ENCODE measurements at places on chromosomes 1 and 21.

GRCh38 chr1:108669679-108670078 is 8.8 kb upstream of the HENMT1 start:
- no peak for DNase-seq

GRCh38 chr1:169112241-169112640 is 5.8 kb downstream of the ATP1B1 start:
- DNase-seq: no peak

- no peak for DNase-seq
Observed at GRCh38 chr1:26820784-26821269, 5.7 kb upstream of the ZDHHC18 start.

GRCh38 chr1:169108223-169108622 is 1.7 kb downstream of the ATP1B1 start:
- no peak for DNase-seq

- no peak for DNase-seq
Observed at GRCh38 chr1:84830136-84830535, 62.9 kb downstream of the LPAR3 start.

DNA sequence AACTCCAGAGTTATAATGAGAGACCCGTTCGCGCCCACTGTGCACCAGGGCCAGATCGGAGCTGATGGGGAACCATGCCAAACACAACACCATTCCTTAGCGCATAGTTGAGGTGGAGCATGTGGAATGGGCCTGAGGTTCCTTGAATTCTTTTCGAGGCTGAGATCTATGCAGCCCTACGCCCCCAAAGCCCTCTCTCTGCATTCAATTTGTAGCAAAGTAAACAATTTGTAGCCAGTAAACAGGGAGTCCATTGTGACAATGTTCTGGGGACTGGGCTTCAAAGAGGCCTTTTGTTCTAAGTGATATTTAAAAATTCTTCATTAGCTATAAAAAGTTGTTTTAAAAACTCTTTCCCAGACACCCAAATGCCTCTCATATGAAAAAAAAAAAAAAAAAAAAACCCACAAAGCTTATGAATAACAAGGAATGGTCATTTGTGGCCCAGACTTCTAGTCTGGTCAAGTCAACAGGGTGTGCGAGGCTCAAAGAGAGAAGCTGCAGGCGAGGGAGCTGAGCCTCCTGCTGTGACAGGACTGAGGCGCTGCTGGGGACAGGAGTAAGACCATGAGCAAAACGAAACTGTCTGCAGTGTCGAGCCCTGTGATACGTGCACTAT is 30.6 kb upstream of the KCNE2 start:
- no peak for DNase-seq

DNA sequence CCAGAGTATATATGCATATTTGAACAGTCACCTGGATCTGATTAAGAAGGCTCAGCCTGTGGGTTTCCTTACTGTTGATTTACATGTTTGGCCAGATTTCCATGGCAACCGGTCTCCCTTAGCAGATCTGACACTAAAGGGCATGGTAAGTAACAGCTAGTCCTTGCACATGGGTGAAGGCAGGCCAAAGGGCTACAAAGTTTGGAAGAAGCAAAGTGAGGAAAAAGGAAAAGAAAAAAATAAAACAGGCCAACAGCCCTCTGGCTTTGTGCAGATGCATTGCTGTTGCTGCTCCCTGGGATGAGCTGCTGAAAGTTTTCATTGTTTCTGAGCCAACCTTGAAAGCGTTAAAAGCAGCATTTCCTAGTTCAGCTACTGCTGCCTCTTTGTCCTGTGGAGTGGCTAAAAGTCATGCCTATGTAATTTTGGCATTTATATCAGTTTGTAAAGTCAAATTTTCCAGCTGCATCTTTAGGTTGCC is 176.5 kb upstream of the HOOK1 start:
- no peak for DNase-seq

GRCh38 chr1:226739696-226740065 is 599 bp upstream of the ITPKB start:
- DNase-seq: no peak

DNA sequence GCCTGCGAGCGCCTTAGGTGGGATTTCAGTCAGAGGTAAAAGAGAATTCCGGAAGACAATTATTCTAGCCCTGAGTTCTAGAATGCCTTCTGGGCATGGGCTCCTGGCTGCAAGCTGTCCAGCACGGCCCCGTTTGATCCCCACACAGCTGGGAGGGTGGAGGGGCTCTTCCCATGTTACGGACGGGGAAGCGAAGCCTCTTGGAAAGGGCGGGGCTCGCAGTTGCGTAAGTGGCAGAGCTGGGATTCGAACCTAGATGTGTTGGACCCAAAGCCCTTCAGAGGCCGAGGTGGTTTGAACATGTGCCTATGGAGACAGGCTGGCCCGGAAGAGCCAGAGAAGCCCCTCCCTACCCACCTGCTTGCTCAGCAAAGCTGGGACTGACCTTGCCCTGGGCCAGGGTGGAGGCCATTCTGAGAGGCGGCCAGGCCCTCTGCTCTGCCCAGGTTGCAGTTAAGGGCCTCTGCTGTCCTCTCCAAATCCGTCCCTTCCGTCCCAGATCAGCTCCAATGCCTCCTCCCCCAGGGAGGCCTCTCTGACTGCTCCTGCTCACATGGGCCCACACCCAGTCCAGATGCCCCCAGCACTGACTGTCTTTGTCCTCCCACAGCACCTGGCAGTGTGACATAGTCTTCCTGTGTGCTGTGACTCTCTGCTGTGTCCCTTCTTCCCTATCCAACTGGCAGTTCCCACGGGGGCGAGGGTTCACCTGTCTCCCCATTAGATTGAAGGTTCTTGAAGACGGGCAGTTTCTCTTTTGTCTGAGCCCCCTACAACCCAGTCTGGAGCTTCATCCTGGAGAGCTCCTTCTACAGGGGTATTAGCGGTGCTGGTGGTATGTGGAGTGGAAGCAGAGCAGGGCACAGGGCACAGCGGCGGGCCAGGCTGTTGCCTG is 1.2 kb upstream of the HSPB7 start:
- no peak for DNase-seq

- no peak for DNase-seq
Observed at GRCh38 chr1:54464031-54464476, 57.9 kb upstream of the SSBP3 start.

DNA sequence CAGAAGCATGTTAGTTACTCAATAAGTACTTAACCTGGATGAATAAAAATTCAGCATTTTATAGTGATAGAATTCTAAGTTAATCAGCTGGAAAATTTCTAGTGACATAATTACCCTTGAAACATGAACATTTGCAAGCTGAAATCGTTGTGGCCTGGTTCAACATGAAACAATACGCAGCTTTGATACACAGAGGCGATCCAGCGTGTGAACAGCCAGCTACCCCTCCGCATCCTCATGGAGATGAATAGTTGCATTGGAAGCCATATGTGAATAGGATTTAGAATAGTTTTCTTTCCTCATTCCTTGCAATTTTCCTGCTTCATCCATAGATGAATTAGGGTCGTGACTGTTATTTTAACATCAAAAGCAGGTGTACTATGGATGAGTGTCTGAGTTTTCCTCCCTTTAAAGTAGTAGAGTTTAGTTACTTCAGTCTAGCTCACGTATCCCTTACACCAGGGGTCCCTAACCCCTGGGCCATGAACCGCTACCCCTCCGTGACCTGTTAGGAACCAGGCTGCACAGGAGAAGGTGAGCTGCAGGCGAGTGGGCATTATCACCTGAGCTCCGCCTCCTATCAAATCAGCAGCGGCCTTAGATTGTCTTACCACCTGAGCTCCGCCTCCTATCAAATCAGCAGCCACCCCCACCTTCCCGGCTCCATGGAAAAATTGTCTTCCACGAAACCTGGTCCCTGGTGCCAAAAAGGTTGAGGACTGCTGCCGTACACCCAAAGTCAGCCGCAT is 6.2 kb upstream of the TARBP1 start:
- no peak for DNase-seq

GRCh38 chr1:26283871-26284596 is 4.1 kb downstream of the SH3BGRL3 start:
- no peak for DNase-seq

DNA sequence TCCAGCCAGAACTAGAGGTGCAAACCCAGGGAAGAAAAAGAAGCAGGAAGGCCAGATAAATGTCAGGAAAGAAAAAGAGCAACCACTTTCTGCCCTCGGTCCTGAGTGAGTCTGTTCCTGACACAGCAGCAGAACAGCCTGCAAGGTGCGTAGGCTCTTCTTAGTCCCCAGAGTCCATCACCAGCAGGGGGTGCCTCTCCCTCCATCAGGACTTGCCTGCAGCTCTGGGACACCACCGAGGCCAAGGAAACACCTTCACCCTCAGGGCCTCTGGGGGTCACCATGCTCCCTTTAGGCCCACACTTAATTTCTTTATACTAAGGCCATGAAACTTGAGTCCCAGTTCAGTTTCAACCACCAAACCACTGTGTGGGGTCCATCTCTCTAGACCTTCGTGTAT is 43.7 kb upstream of the NFASC start:
- no peak for DNase-seq

GRCh38 chr1:180982422-180982821 is 40.2 kb downstream of the STX6 start:
- no peak for DNase-seq

DNA sequence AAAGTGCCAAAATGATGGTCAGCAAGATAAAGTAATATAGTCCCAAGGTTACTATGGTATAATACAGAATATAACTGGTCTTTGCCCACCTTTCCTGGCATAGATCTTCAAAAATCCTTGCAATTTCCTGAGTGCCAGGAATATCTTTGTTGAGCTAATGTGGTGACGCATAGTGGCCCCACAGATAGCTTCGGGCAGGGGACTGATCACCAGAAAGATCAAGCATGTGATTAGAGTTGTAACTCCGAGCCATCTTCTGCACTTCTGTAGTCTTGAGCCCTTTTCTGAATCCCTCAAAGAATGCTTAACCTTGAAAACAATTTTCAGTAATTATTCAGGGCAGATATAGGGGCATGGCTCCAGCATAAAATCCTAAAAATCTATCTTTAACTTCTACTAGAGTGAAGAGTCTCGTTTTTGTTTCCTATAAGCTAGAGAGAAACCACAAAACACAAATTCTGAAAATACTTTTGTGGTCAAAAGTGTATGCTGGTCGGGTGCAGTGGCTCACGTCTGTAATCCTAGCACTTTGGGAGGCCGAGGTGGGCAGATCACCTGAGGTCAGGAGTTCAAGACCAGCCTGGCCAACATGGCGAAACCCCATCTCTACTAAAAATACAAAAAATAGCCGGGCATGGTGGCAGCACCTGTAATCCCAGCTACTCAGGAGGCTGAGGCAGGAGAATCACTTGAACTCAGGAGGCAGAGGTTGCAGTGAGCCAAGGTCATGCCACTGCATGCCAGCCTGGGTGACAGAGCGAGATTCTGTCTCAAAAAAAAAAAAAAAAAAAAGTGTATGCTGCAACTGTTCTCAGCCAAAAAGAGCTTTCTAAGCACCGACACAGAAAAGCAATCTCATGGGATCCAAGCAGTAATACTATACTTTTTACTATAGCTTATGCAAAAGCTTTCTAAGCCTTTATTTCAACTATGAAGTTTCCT is 62.8 kb downstream of the NVL start:
- DNase-seq: no peak

DNA sequence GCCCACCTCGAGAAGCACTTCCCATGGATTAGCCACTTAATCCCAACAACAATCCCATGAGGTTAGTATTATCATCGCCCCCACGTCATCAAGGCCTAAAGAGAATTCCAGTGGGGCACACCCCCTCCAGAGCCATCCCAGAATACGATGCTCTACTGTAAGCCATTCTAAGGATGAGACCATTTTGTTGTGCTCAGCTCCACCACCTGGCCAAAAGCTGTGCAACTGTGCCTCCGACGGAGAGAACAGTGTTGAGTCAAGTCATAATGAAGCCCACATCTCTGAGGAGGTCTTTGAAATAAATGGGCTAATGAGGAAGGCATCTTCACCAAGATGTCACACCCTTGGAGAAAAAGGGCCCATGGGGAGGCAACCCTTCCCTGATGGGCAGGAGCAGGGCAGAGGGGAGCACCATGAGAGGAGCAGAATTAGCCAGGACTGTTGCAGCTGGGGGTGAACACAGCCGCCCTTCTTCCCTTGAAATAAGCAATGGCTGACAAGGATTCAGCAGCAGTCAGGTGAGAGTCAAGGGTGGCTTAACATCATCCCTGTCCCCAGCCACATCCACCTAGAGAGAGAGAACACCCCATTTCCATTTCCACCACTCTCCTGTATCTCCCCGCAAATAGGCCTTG is 14.6 kb downstream of the SYF2 start:
- DNase-seq: no peak

DNA sequence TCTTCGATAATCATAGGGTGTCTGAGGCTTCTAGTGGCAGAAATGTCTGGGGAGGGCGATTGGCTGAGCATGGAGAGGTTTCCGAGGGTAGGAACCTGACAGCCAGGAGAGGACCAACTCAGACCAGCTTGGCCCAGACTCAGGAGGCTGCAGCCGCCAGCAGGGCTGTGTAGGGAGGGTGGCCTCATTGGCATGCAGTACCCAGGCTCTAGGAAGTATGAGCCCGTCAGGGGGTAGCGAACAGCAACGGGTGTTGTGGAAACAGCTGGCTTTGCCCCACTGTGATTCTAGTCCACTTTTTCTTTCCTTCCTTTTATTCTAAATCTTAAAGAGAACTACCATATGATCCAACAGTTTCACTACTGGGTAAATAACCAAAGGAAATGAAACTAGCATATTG is 103.3 kb downstream of the DIRAS3 start:
- no peak for DNase-seq

DNA sequence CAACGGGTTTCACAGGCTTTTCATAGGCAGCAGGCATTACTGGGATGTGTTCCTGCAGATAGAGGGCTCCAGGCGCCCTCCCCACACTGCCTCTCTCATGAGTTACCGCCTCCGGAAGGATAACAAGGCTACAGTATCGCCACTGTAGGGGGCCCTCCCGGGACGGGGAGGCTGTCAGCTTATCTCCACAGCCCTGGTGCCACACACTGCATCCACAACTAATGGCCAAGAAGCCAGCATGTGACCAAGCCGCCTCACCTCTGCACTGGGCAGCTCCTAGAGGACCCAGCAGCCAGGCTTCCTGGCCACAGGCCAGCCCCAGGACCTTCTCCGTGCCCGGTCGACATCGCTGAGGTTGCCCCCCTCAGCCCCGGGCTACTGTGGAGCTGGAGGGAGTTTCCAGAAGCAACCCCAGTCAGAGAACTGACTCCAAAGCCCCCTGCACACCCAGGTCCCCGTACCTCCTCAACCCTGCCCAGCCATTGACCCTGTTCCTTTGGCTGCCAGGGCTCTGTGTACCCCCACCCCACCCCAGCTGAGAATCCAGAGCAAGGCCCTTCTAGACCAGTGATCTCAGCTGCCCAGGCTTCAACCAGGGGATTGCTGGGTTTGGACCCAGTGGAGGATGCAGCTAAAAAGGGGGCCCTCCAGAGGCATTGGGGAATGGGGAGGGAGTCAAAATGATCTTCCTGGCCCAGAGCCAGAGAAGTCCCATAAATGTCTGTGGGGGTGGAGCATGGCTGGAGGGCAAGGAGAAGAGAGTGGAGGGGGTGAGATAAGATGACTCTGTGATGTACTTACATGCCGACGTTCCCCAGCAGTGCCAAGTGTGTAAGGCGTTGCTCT is 45.0 kb downstream of the NEK2 start:
- no peak for DNase-seq

Data from activated CD4-positive, alpha-beta T cell treated with anti-CD3 and anti-CD28 coated beads for 4 hours (primary cell).